ENCODE measurements at places on chromosomes 2 and 18.
A peak's percentile ranks its signal among the peaks of the same experiment; 100 is the strongest.

GRCh38 chr2:26459991-26460612 lies 17.8 kb downstream of the OTOF start:
- DNase-seq = peak; percentile 31

DNA sequence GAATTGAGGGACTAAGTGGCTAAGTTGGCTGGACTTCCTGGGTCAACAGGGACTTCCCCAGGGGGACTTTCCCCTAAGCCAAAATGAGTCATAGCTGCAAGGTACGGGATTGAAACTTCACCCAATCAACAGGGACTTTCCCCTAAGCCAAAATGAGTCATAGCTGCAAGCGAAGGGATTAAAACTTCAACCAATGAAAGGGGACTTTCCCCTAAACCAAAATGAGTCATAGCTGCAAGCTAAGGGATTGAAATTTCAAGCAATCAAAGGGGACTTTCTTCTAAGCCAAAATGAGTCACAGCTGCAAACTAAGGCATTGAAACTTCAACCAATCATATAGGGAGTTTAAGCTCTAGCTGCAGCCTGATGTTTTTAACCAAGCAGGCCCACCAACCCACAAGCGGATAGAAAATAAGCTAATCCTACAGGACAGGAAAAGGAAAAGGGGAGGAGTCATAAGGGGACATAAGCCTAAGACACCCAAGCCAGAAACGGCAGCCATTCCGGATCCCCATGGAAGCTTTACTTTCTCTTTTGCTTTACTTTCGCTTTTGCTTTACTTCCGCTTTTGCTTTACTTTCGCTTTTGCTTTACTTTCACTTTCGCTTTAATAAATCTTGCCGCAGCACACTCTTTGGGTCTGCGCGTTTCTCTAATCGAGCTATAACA lies 1375.4 kb upstream of the CELF4 start:
- DNase-seq = peak; percentile 2

GRCh38 chr2:179268277-179268925 lies 3.8 kb upstream of the SESTD1 start:
- DNase-seq = no peak

GRCh38 chr2:120376101-120376500 lies 30.2 kb downstream of the INHBB start:
- DNase-seq = no peak

DNA sequence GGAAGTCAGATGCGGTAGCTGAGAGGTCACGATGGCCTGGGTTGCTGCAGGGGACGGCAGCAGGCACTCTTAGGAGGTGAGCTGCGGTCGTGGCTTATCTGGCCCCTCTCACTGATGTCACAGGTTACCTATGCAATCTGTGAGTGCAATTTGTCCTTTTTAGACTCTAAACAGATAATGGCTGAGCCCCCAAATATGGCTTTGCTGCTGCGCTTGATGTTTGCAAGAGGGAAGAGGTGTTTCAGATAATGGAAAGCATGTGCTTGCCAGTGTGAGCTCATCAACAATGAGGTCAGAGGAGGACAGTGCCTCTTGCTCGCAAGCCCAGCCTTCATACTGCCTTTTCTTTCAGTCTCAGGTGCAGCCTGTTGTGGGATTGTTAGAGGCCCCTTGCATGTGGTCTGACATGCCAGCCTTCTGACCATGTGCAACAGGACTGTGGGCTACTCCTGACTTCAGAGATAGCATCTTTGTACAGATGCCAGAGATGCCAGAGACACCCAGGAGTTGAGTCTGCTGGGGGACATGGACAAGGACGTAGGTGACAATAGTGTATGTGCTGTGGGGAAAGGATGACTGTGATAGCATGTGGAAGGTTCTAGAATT lies 151.3 kb downstream of the TANC1 start:
- DNase-seq = no peak

GRCh38 chr2:120064664-120065063 lies 51.8 kb downstream of the EPB41L5 start:
- no peak for DNase-seq

DNA sequence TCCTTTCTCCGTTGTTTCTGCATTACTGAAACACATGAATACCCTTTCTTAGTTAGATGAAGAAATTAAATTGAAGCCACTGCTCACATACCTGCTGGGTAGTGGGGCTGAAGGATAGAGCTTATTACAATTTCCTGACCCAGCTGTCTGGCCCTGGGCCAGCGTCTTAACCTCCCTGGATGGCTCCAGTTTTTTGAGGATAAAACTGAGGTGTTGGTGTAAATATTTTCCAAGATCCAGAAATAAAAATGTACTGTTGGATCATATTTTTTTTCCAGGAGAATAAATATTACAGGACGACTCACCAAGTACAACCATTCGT lies 3.5 kb downstream of the RNF144A start:
- no peak for DNase-seq

- no peak for DNase-seq
Measured at GRCh38 chr2:141767051-141767450, 363.8 kb downstream of the LRP1B start.

- DNase-seq = peak; percentile 80
Measured at GRCh38 chr2:148614322-148615049, 30.1 kb upstream of the EPC2 start.

DNA sequence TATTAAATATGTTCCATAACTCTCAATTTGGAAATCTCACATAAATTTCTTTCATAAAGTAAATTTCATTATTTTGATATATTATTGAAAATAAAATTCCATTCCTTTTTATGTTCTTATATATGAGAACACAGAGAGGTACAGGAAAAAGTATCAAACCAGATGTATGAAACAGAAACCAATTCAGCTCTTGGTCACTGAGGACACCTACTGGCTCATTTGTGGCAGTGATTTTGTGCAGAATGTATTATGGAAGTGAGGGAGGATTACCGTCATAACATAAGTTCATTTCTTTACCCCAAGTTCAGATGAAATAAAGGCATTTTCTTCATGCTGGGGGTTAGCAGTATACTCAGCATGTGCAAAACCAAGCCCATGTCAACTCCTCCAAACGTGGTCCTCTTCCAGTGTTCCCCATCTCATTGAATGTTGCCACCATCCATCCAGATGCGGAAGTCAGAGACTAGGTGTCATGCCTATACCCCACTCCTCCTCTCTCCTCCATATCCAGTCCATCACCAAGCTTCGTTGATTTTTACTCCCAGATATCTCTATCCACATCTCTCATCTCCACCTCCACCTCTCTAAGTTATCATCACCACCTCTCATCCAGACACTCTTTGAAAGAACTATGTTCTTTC lies 41.7 kb upstream of the MALL start:
- DNase-seq = peak; percentile 47

- DNase-seq = no peak
Measured at GRCh38 chr18:36595046-36595817, 233.6 kb downstream of the TPGS2 start.

All from Caco-2 (cell line).